ENCODE measurements at places on chromosomes 1 and 21.

DNA sequence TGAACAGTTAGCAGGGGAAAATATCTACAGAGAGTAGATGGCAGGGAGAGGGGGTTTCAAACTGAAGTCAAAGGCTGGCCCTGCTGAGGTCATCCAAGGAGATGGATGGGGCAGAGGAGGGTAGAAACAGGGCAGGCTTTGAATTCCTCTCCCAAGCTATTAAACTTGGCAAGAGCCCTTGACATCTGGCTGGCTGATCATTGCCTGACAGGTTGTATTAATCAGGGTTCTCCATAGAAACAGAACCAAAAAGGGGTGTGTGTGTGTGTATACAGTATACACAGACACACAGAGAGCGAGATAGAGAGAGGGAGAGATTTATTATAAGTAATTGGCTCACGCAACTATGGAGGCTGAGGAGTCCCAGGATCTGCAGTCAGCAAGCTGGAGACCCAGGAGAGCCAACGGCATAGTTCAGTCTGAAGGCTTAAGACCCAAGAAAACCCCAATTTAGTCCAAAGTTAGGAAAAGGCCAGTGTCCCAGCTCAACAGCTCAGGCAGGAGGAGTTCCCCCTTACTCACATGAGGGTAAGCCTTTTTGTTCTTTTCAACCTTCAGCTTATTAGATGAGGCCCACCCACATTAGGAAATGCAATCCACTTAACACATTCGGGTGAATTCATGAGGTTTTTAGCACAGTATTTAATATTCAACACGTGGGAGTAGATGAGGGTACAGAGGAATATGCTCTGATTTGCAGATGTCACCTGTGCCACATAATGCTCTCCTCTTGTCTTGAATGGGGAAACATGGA is 46.7 kb upstream of the HAO2 start:
- DNase-seq: no peak

DNA sequence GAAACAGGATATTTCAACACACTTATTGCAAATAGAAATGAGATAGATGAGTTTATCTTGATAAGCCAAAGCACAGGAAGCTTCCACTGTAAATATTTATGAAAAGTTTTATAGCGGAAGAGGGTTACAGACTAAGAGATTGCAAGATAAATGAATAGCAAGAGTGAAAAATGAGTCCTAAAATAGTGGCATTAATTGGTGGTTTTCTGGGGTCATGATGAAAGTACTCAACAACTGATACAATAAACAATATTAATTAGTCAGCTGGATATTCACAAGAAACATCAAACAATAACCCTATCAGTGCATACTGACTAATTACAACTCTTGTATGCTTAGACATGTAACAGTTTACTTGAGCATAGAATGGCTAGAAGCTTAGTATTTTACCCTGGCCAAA is 154.8 kb upstream of the CHODL start:
- DNase-seq: no peak

- DNase-seq: no peak
Observed at GRCh38 chr1:18957136-18957521, 653 bp upstream of the IFFO2 start.

DNA sequence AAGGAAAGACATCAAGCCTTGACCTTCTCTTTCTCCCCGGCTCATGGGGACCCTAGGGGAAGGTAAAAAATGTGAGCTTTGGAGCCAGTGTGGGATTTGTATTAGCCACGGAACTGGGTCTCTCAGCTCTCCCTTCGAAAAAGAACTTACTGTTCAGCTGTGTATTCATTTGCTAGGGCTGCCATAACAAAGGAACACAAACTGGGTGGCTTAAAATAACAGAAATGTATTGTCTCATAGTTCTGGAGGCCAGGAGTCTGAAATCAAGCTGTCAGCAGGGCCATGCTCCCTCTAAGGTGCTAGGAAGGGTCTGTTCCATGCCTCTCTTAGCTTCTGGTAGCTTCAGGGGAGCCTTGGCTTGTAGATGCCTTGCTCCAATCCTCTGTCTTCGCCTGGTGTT is 83.5 kb upstream of the SLC2A1 start:
- no peak for DNase-seq

DNA sequence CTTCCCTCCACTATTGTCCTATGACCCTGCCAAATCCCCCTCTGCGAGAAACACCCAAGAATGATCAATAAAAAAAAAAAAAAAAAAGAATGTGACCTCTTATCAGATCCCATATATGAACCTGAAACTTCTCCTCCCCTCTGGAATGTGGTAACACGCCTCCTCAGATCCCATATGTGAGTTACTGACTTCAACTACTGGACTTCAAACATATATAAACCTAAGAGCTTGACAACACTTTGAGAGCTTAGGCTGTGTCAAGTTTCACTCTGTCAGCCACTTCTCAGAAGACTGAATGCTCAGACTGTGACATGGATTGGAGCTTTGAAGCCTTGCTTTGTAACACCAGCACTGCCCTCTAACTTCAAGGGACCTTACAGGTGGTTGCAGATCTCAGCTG is 148.4 kb downstream of the COP1 start:
- DNase-seq: no peak

- DNase-seq: no peak
Observed at GRCh38 chr1:98516306-98516705, 145.2 kb upstream of the SNX7 start.

- DNase-seq: no peak
Observed at GRCh38 chr1:65845535-65846060, 52.9 kb downstream of the PDE4B start.

- no peak for DNase-seq
Observed at GRCh38 chr1:63112155-63112900, 210.0 kb upstream of the FOXD3 start.

Measured in NCI-H524 (cell line).